ENCODE measurements at places on chromosomes 3 and 15. TPM values are rescaled to one million over a fixed set of nuclear protein-coding genes. Genes with fewer than 3 reads are reported as not detected.

DNA sequence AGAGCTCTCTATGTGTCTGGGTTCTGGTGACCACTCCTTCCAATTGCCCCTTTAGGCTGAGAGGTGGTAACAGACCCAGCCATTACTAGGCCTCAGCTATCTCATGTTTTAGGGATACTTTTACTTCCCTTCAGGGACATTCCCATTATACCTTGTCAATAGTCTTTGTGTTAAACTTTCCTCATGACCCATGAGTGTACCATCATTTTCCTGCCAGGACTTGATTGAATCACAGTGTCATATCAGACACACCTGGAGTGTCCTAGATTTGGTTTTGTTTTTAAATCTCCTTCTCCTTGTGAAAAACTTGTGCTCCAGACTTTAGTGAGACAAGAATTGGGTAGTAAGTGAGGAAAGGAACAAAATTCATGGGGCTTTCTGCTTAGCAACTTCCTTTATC lies 136.6 kb downstream of the KCNAB1 start:
- no peak for DNase-seq

DNA sequence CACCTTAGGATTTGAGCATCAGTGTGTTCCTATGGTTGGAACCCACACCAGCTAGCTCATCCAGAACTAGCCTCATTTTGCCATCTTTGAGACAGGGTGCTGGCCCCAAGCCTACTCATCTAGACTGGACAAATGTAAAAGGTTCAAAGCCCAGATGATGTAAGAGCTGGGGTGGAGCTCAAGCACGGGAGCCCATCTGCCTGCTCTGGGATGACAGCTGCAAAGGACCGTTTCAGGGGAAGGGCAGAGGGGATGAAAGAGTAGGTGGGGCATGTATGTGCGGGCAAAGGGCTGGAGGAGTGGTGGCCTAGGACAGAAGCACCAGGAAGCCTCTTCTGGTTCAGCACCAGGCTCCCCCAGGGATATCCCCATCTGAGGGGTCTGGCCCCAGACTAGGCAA lies 15.8 kb downstream of the CLK3 start:
- no peak for DNase-seq

GRCh38 chr15:69955240-69955894 lies 142.3 kb downstream of the TLE3 start:
- no peak for DNase-seq

- DNase-seq, result no peak
These were observed 307.0 kb upstream of the ROPN1 start for GRCh38 chr3:124298951-124299350.

DNA sequence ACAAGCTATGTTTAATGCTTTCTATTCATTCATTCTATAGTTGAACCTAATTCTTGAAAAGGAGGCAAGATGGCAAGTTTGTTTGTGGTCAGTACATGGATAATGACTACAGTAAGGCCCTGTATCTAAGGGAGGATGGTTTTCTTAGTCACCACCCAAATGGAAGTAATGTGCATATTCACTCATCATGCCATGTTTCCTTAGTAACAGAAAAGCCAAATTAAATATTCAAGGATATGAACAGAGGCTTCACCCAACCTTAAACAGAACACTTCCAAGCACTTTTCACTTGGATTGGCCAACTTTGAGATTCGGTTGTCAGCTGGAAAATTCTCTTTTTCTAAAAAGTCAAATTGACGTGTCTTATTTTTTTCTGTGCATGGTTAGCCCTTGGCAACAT lies 805.3 kb upstream of the LMCD1 start:
- no peak for DNase-seq

Gene RHOA
- 402 TPM for polyA plus RNA-seq

Gene AHSG
- not detected for polyA plus RNA-seq

DNA sequence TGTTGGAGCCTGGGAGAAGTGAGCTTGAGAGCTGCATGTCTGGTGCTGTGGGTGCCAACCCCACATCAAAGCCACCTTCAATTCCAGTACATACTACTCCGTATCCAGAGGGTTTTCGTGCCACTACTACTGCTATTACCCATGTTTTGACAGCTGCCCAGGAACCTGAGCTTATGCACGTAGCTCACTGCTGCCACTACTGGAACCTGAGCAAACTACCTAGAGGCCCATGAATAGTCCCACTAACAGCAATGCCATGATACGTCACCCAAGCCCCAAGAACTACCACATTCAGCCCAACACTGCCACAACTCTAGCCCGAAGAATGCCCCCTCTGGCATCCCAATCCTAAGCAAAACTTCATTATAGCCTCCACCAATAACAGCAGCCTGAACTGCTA lies 215.2 kb upstream of the BCHE start:
- no peak for DNase-seq

DNA sequence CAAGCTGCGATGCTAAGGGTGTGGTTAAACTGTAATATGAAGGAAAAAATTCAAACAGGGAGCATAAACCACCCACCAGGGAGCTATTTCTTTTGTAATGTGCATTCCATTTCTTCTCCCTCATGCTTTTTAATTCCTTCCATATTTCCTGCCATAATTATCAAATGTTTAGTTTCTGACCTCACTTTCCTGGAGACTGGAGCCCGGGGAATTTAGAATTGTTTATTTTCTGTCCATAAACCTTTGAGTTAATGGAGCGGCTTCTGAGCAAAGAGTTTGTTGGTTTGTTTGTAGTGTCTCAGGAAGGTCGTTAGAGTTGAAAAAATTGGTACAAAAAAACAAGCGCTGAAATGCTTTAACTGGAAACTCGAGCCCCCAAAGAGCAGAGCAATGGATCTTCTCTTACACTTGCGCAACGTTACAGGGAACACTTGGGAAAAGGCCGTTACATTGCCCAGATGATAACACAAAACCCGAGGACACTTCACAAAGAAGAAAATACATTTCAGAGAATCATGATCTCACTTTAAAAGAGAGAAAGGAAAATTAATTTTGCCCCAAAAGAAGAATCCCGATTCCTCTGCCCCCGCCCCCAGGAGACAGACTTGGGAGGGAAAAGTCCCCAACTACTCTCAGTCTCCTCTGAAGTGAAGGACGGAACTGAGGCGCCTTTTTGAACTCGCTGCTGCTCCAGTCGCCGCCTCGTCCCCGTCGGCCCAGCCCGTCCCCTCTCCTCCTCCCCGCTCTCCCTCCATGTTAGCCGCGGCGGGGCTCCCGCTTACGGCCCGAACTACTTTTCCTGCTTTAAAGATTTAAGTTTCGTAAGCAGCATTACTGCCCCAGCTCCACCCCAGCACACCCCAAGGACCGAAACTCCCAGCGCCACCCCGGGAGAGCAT lies 842 bp downstream of the FSTL1 start:
- DNase-seq, result peak; percentile 60

Gene FGF7
- polyA plus RNA-seq, result 13.4 TPM

GRCh38 chr3:161914703-161915417 lies 418.3 kb downstream of the OTOL1 start:
- peak; percentile 61 for DNase-seq

- no peak for DNase-seq
These were observed 346.5 kb downstream of the ROBO1 start for GRCh38 chr3:79421273-79421672.

Gene SLC51A
- 9.9 TPM for polyA plus RNA-seq

Gene KCNAB1
- 4.3 TPM for polyA plus RNA-seq

Gene FANCD2OS
- 0.30 TPM for polyA plus RNA-seq

DNA sequence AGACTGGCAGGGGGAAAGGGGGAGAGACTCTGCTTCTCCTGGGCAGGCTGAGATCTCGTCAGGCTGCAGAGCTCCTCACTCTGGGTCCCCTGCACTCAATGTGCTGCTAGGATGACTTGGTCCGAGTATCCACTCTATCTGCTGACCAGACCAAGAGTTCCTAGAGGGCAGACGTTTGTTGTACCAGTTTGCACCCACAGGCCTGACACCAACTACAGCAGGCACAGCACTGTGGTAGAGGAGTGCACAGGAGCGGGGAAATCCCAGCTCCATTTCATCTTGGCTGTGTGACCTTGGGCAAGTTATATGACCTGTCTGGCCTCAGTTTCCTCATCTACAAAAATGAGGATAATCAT lies 29.0 kb downstream of the CCDC12 start:
- DNase-seq, result no peak

DNA sequence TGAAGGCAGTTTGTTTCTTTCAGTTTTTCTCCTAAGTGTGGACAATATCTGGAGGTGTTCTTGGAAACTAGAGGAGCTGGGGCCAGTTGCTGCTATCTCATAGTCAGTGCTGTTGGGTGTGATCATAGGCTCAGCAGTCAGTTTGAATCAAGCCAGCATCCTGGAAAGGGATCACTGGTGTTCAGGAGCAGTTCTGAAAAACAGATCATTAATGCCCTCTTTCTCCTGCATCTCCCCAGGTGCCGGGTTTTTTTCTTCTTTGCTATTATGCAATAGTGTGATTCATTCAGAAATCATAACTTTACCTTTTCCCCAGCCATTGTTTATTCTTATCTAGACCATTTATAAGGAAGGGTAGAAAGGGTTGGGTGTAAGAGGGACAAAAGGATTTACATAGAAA lies 24.0 kb downstream of the LNP1 start:
- DNase-seq, result no peak

GRCh38 chr3:50324351-50325112 lies 2.0 kb upstream of the HYAL2 start:
- DNase-seq, result no peak

Gene AMOTL2
- polyA plus RNA-seq, result 38.9 TPM

GRCh38 chr3:196115678-196116083 lies 33.8 kb upstream of the TFRC start:
- no peak for DNase-seq

GRCh38 chr3:134517791-134518190 lies 31.9 kb downstream of the CEP63 start:
- DNase-seq, result no peak

- no peak for DNase-seq
These were observed 11.4 kb downstream of the TRAK1 start for GRCh38 chr3:42102571-42102970.

- no peak for DNase-seq
These were observed 31.4 kb downstream of the GTF2E1 start for GRCh38 chr3:120773932-120774331.
